ENCODE measurements at places on chromosomes 16 and 17.

- peak; percentile 23 for DNase-seq
Measured at GRCh38 chr16:70704586-70704985, 18.7 kb upstream of the MTSS2 start.

- peak; percentile 70 for DNase-seq
Measured at GRCh38 chr16:10741844-10742243, 1.8 kb upstream of the NUBP1 start.

- DNase-seq: no peak
Measured at GRCh38 chr17:37726891-37727675, 17.8 kb downstream of the HNF1B start.

DNA sequence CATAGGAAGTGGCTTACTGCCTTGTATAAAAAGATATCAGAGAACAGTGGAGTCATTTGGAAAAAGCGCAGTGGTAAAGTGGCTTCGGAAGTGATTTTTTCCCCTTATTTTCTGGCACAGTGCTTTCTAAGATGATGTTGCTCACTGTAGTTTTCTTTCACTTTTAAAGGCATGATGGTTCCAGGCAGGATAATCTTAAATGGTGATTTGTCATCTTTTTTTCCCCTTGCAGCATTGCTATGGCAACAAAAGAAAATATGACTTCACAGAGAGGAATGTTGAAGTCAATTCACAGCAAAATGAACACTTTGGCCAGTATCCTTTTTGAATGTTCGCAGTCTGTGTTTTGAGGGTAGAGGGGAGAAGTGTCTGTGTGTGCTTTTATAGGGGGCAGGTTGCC is 42.5 kb downstream of the GOSR1 start:
- DNase-seq: no peak

DNA sequence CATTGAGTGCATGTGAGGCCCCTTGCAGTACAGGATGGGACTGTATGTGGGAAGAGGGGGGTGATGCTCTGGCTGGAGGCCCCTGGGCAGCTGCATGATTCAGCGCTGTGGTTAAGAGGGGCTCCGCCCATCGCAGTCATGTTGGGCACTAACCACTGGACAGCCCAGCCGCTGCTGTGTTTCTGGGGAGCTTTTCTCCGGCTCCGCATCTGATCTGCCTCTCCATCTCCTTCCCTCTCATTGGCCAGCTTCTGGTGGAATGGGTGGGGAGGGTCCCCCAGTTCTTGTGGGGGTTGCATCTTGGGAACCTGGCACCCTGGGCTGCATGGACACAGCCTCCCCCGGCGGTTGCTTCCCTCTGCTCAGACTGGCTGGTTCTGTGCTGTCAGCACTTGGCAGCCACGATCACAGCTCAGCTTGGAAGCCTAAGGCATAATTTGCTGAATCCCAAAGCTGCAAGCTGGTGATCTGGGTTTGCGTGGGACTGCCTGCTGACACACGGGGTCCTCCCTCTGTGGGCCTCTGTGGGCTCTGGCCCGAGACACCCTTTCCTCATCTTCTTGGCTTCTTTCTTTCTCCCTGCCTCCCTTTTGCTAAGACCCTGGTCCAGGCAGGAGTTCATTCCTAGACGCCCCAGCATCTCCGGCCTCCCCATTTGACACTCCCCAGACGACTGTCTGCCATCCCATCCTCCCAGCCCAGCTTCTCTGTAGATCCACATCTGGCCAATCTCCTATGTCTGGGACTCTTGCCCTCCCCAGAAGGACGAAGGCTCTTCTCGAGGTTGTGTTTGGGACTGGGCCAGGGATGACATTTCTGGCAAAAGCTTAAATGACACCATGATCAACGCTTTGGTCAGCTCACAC is 168.3 kb downstream of the SEC14L1 start:
- no peak for DNase-seq

GRCh38 chr16:60206516-60206915 is 1472.4 kb upstream of the GOT2 start:
- no peak for DNase-seq

DNA sequence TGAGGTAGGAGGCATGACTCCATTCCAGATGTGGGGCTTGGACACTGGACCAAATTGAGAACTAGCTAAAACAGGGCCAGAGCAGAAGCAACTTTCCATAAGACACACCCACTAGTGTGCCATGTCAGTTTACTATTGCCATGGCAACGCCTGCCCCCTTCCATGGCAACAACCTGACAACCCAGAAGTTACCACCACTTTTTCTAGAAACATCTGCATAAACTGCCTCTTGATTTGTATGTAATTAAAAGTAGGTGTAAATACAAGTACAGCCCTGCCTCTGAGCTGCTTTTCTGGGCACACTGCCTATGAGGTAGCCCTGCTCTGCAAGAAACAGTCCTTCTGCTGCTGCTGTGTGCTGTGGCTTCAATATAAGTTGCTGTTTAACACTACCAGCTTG is 19.5 kb upstream of the SCNN1B start:
- DNase-seq: no peak

DNA sequence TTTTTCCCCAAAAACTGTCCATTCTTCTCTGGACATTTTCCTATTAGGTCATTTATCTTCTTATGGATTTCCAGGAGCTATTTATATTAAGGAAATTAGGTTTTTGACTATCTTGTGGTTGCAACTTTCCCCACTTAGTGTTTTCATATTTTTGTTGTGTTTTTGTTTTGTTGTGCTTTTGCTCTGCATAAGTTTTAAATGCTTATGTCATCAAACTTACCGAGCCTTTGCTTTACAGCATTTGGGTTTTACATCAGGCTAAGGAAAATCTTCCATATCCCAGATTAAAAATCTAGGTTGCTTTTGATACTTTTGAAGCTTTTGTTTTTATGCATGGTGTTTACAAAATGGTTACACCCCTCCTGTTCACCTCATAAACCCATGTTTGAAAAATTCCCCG is 27.5 kb downstream of the MAF start:
- no peak for DNase-seq

DNA sequence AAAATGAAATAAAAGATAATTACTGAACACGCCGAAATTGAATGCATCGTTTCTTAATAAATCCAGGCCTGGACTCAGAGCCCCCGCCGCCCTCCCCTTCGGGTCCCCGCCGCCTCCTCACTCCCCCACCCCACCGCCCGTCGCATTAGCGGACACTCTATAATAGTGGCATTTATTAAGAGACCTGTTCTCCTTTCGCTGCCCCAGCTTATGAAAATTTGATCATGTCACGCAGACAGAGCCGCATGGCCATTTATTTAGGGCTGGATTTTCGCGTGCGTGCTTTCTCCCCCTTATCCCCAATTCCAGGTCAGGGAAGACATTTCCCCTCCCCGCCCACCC is 6.3 kb upstream of the HOXB2 start:
- DNase-seq: no peak

DNA sequence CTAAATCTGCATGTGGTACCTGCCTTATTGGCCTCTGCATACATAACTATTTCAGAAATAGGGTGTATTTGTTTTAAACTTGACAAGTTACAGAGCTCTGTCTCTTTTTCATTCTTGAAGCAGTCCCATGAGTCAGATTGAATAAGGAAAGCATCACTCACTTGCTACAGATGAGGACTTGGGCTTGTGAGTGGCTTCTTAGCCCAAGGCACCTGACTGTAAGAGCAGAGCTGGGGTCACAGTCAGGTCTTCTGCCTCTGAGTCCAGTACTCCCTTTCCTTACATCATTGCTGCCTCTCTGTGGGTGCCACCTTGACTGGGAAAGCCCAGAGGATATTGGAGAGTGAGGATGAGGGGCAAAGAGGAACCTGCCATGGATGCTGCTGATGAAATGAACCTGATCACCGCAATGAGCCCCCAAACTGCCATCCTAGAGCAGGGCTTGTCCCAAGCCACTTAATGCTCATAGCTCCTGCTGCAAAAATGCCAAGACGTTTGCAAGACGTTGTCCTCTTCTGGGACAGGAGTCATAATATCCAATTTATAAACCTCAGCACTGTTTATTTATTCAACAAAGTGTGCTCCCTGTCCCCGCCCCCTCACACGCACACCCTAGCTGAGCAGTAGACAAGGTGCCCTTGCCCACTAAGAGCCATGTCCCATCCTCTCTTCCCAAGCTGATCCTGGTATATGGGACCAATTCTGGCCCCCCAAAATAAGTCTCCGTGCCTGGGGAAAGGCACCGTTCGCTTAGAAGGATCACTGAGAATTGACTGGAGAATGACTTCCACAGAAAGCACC is 74.1 kb downstream of the CCDC182 start:
- no peak for DNase-seq

DNA sequence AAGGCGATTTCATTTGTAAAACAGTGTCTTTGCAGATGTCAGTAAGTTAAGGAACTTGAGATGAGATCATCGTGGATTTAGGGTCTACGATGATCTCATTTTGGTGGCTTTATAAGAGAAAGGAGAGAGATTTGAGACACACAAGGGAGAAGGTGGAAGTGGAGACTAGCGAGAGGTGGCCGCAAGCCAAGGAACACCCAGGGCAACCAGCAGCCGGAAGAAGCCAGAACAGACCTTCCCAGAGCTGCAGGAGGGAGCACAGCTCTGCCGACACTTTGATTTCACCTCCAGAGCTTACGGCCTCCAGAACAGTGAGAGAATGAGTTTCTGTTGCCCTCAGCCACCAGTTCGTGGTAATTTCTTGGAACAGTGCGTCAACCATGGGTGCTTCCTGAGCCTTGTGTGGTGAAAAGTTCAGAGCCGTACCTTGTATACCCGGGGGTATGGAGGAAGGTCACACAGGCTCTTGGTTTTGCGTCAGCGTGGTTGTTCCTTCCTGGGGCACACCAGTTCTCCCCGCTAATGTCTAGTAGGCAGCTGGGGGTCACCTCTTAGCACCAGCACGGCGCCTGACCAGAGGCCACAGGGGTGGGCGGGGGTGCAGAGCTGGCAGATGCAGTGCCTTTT is 12.9 kb upstream of the SEC14L1 start:
- no peak for DNase-seq

DNA sequence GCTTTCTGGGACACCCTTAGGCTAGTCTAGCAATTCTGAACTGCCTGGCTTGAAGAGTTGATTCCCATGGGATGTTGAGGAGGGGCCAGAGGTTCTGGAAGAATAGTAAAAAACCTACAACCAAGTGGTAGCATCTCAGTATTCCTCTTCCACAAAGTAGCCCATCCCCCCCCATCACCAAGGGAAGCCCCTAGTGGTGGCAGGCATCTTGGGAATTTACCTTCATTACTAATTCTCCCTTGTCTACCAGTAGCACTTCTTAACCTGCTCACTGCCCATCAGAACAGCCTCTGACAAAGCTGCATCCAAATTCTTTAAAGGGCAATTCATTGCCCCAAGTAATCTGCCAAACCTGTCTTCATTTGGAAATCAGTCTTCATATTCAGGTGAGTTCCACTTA is 12.8 kb upstream of the RAB11FIP4 start:
- no peak for DNase-seq

GRCh38 chr16:78895681-78896080 is 704.9 kb downstream of the MAF start:
- no peak for DNase-seq

GRCh38 chr16:75475420-75475847 is 10.9 kb upstream of the TMEM170A start:
- DNase-seq: no peak

- DNase-seq: no peak
Measured at GRCh38 chr16:12439399-12440227, 364.1 kb downstream of the CPPED1 start.
